ENCODE measurements at places on chromosomes 2 and 18.

DNA sequence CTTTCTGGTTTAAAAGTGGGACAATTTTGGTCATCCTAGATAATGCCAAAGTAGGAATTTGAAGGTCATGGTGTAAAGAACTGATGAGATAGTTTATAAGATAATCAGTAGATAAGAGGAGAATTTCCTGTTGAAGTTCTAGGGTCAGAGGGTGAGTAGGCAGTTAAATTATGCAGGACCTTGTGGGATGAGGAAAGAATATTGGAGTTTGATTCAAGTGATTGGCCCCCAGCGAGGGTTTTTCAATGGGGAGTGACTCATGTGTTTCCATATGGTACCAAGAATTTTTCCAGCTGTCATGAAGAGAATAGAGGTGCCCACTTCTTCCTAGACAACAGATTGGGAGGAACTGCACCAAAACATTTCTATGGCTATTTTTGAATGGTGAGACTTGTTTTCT is 940.2 kb upstream of the ZEB2 start:
- no peak for DNase-seq

DNA sequence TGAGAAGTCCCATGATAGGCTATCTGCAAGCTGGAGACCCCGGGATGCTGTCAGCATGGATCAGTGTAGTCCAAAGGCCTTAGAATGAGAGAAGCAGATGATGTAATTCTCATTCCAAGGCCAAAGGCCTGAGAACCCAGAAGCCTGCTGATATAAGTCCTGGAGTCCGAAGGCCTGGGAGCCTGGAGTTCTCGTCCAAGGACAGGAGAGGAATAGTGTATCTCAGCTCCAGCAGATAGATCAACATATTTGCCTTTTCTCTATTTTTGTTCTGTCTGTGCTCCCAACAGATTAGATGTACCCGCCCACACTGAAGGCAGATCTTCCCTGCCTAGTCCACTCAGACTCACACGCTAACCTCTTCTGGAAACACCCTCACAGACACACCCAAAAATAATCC is 454.9 kb upstream of the CHAC2 start:
- DNase-seq, result no peak

- no peak for DNase-seq
These were observed 139.4 kb downstream of the RNF152 start for GRCh38 chr18:61753373-61753772.

GRCh38 chr2:3246928-3247714 is 130.5 kb downstream of the EIPR1 start:
- DNase-seq, result no peak

- no peak for DNase-seq
These were observed 38.2 kb upstream of the FAM136A start for GRCh38 chr2:70340075-70340474.

GRCh38 chr2:158738363-158738762 is 56.8 kb upstream of the DAPL1 start:
- no peak for DNase-seq

GRCh38 chr18:45104049-45104395 is 423.3 kb downstream of the SETBP1 start:
- DNase-seq, result no peak

DNA sequence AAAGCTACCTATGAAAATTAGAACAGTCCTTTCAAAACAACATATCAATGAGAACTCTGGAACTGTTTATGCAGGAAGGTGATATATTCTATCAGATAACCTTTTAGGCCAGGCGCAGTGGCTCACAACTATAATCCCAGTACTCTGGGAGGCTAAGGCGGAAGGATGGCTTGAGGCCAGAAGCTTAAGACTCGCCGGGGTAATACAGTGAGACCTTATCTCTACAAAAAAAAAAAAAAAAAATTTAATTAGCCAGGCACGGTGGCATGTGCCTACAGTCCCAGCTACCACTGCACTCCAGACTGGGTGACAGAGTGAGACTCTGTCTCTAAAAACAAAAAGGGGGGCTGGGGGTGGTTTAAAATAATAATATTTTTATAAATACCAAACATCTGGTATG is 77.9 kb downstream of the OSBPL1A start:
- no peak for DNase-seq

- DNase-seq, result no peak
These were observed 463.5 kb upstream of the TRIB2 start for GRCh38 chr2:12253167-12253778.

GRCh38 chr18:48997985-48998831 is 47.4 kb upstream of the SMAD7 start:
- DNase-seq, result peak; percentile 38

DNA sequence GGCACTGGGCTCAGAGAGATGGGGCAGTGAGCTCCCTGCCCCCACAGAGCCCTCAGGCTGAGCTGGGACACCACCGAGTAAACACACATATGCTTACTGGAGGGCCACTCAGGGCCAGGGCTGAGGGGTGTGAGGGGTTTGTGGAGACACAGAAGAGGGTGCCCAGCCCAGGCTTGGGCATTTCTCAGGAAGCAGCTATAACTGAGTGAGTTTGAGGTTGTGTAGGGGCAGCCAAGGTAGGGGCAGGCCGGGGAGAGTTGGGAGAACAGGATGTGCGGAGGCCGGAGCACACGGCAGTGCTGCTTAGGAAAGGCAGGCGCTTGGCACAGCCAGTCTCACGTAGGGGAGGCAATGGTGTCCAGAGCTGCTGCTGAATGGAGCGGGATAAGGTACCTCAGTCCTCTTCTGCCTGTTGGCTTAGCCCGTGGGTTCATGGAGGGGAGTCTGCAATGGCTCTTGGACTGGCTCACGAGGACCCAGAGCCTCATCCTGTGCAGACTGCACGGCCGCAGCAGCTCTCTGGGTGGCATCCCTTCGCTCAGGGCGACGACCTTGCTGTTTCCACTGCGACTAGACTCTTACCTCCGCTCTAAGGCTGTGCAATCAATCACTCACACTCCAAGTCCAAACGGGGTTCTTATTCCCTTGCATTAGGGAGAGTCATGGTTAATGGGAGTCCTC is 466.1 kb upstream of the HS6ST1 start:
- DNase-seq, result no peak

DNA sequence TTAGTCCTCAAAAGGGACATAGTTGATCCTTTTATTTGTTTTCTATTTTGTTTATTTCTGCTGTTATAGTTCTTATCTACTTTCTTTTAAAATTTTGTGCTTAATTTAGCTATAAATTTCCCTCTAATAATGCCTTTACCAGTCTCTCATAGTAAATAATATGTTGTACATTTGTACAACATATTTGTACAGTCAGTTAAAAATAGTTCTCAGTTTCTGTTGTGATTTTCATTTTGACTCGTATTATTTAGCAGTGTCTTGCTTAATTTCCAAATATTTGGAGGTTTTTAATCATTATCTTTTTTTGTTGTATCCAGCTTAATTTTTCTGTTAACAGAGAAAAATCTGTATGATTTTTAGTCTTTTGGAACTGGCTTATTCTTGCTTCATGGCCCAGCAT is 443.6 kb upstream of the TRIB2 start:
- no peak for DNase-seq
